ENCODE measurements at places on chromosomes 4 and X.
A peak's percentile ranks its signal among the peaks of the same experiment; 100 is the strongest.

DNA sequence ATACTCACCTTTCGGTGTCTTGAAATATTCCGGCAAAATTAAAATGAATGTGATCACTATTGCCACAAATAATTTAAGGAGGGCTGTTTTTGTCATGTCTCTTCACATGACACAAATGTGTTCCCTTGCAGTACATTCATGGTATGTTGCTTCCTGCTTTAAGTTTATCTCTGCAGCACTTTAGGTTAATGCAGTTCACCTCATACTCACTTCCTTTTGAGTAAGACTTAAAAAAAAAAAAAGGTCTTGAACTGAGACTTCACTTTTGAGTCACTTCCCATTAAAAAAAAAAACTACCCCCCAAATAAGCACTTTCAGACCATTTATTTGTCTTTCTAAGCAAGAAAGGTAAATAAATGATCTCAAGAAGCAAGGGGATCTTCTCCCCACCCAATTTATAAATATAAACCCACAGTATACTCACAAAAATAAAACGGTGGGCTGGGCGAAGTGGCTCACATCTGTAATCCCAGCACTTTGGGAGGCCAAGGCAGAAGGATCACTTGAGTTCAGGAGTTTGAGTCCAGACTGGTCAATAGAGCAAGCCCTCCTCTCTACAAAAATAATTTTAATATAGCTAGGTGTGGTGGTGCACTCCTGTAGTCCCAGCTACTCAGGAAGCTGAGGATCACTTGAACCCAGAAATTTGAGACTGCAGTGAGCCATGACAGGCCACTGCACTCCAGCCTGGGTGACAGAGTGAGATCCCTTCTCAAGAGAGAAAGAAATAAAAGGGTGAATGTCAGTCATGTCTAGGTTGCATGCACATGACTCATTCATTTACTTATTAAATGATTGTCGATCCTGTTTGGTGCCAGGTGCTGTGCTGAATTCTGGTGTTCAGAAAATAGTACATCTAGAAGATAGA lies at the start of gene TMEM156:
TSS of gene TMEM156 (minus strand) at position 192 of the 868 bp plus-strand sequence. CDS start at position 96, 96 bp downstream.
- DNase-seq: peak; percentile 55

DNA sequence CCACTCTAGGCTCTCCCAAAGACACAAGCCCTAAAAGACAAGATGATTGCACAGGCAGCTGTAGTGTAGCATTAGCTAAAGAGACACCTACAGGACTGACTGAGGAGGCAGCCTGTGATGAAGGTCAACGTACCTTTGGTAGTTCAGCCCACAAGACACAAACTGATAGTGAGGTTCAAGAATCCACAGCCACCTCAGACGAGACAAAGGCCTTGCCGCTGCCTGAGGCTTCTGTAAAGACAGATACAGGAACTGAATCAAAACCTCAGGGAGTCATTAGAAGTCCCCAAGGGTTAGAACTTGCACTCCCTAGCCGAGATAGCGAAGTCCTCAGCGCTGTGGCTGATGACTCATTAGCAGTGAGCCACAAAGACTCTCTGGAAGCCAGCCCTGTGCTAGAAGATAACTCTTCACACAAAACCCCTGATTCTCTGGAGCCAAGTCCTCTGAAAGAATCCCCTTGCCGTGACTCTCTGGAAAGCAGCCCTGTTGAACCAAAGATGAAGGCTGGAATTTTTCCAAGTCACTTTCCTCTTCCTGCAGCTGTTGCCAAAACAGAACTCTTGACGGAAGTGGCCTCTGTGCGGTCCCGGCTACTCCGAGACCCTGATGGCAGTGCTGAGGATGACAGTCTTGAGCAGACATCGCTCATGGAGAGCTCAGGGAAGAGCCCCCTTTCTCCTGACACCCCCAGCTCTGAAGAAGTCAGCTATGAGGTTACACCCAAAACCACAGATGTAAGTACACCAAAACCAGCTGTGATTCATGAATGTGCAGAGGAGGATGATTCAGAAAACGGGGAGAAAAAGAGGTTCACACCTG lies 306.3 kb downstream of the ANK2 start:
- DNase-seq: peak; percentile 83

DNA sequence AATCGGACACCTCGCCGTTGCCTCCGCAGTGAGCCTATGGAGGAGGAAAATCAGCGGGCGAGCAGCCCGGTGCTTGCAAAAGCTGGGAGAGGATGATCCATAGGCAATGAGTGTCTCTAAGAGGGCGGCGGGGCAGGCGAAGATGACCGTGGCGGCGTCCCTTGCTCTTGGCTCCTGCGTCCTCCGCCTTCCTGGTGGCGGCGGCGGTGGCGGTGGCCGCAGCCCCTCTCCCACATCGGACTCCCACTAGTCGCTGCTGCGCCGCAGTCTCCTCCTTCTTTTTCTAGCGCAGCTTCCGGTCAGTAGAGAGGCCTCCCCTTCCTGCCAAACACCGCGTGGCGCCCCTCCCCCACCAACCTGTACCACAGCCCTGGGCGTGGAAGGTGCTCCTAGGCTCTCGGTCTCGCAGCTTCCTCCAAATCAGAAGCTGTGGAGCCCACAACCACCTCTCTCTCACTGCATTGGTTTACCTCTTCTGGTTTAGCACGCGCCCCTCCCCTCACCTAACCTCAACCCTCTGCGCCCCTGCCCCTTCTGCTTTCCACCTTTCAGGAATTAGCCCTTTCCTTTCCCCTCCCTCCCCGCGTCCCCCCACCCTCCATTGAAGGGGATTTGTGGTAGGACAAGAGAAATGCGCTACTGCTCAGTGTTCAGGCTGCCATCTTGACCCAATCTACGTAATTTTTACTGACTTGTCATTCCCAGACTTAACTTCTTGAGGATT lies at the start of gene SPIN3:
TSS of gene SPIN3 (minus strand) at position 271 of the 724 bp plus-strand sequence. CDS start 594 bp downstream, outside the sequence.
- peak; percentile 80 for DNase-seq

DNA sequence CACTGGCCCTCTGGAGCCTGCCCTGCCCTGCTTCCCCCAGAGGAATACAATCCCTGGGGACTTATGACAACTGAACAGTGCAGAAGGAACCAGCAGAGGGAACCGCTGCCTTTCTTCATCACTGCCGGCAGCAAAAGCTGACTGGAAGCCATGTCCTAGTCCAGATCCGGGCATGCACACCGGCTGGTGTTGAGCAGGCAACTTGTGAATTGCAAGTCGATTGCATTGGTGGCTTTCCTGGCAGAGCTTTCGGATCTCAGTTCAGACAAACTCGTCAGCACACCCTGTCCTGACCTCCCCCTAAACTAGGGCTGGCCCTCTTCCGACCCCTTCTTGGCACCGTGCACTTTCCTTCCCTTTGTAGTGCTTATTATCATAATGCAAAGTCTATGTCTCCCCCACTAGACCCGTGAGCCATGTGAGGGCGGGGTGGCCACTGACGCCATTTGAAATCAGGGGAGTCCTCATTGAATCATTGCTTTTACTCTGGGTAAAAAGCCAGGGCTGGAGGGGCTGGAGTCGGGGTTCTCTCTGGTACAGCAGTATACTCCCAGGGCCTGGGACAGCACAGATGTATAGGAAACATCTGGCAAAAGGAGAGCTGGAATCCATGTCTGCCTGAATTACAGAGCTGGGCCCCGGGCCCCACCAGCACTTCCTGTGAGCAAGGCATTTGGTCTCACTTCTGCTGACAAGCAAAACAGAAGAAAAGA lies 1.8 kb downstream of the ARHGAP4 start:
- peak; percentile 46 for DNase-seq

- peak; percentile 51 for DNase-seq
Measured at GRCh38 chr4:150962245-150962644, 52.8 kb downstream of the LRBA start.

DNA sequence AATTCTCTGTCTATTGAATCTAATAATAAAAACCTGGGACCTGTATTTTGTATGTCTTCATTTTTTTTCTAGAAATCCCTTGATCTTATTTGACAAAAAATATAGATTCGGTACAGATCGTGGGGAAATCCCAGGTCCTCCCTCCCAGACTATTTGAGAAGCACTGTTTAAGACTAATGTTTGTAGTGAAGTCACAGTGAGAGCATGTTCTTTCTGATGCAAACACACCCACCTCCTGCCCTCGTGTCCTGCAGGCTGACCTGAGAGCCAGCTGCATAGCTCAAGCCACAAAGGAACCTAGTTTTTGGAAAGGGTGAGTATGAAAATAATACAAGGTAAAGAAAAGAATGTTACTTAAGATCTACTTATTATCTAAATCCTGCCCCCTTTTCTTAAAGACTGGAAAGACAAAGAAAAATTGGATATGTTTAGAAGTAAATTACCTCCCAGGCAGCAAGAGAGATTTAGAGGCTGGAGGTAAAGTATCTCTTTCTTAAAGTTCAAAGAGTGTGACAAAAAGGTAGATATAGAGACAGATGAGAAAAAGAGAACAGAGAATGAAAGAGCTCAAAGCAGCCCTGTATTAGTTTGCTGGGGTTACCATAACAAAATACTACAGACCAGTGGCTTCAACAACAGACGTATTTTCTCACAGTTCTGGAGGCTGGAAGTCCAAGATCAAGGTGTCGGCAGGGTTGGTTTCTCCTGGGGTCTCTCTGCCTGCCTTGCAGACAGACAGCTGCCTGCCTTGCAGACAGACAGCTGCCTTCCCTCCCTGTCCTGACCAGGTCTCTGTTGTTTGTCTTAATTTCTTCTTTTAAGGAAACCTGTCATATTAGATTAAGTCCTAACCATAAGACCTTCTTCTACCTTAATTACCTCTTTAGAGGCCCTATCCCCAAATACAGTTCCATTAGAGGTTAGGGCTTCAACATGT lies 20.4 kb upstream of the DCTD start:
- no peak for DNase-seq

DNA sequence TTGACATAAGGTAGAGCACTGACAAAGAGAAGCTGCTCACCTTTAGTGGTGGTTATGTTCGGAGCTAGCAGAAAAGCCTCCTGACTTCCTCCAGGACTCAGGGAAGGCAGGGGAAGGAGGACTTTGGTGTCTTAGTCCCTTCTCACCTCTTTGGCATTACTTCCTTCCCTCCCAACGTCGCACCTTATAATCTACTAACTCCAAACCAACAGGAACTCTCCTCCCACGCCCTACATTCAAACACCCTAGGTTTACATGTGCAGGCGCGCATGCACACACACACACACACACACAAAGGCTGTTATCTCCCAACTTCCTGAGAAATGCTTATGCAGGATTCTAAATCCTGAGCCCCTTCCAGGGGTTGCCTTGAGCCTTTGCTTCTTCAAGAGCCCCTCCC lies 157.7 kb upstream of the STS start:
- no peak for DNase-seq

GRCh38 chr4:102114118-102114630 lies 231.1 kb downstream of the SLC39A8 start:
- DNase-seq: no peak

DNA sequence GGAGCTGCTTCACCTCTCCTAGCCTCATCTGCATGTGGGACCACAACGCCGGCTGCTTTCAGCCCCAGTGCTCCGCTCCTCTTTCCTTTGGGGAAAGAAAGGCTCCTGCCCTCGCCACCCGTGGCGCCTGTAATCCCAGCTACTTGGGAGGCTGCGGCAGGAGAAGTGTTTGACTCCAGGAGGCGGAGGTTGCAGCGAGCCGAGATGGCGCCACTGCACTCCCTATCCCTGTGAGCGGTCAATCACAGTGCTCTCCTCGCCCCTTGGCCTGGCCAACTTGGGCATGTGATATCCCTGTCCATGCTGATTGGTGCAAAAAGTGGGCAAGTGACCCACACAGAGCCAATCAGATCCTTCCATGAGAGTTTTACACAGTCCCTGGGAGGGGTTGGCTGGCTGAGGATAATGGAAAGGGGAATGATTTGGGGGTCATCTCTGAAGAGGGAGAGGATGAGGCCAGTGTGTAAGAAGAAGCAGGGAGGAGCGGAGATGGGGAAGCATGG lies 56.2 kb downstream of the WFS1 start:
- no peak for DNase-seq

DNA sequence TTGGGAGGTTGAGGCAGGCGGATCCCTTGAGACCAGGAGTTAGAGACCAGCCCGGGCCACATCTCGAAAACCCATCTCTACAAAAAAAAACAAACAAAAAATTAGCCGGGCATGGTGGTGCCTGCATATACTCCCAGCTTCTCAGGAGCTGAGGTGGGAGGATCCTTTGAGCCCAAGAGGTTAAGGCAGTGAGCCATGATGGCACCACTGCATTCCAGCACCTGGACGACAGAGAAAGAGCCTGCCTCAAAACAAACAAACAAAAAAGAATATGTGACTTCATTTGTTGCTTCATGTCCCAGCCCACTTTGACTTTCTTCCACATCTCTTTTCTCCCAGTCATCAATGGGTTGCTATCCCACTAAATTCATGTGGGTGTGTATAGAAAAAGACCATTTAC lies 79.7 kb downstream of the BCOR start:
- DNase-seq: no peak

DNA sequence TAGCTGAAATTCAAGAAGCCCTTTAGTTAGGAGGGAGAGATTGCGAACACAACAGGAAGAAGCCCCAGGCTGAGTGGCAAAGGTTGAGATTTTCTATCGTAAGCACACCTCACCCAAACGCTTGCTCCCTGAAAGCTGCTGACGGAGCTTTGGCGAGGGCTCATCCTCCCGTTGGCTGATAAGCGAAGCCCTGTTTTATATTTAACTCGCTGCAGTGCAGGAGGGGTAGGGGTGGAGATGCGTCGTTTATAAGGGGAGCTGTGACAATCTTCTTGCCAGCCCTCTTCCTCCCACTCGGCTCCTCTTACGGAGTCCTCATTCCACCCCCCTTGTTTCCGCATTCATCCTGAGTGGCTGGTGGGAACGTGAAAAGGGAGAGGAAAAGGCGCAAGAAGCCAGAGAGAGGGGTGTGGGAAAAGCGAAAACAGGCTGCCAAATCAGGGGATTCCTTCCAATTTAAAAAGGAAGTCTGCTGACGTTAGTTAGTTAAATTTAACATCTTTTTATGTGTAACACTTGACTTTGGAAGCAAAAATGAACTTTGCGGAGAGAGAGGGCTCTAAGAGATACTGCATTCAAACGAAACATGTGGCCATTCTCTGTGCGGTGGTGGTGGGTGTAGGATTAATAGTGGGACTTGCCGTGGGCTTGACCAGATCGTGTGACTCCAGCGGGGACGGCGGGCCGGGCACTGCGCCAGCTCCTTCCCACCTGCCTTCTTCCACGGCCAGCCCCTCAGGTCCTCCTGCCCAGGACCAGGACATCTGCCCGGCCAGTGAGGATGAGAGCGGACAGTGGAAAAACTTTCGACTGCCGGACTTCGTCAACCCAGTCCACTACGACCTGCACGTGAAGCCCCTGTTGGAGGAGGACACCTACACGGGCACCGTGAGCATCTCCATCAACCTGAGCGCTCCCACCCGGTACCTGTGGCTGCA lies at the start of gene ENPEP:
TSS of gene ENPEP (plus strand) at position 275 of the 938 bp plus-strand sequence. CDS start at position 535, 260 bp downstream.
- no peak for DNase-seq

DNA sequence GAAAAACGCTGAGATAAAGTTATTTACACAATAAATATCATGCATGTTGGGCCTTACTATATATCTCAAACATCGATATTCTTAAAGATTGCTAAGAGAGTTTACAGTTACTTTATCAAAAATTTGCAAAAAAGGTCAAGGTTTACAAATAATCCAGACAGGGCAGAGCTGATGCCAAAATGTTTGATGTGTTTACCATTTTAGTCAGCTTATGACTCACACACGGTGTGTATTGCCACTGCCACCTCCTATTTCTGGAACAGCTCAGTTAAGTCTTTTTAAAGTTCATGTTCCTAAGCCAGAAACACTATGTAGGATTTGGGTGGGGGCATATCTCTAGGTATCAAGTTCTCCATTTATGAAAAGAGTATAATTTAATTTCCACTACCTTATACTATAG lies 580.6 kb downstream of the INPP4B start:
- DNase-seq: peak; percentile 12

- DNase-seq: no peak
Measured at GRCh38 chr4:158065603-158066002, 107.2 kb downstream of the GASK1B start.

GRCh38 chr4:113588895-113589668 lies 172.5 kb downstream of the CAMK2D start:
- no peak for DNase-seq

Measured in activated CD4-positive, alpha-beta T cell treated with anti-CD3 and anti-CD28 coated beads for 48 hours (primary cell).